ENCODE measurements at places on chromosomes 5 and 9.

DNA sequence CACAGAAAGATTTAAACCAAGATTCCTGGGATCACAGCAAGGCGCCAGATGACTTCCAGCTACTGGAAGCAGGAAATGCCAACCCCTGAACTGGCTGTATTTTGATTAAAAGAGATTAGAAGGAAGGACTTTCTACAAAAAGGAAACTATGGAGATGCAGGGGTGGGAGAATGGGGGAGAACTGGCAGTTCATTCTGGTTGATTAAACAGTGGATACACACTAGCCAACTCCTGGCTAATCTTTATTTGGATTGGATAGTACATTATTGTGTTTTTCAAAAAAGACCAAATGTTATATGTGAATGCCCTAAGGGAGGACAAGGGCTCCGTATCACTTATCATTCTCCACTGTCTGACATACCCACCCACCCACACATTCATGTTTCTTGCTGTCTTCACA is 93.2 kb downstream of the CDO1 start:
- no peak for DNase-seq

DNA sequence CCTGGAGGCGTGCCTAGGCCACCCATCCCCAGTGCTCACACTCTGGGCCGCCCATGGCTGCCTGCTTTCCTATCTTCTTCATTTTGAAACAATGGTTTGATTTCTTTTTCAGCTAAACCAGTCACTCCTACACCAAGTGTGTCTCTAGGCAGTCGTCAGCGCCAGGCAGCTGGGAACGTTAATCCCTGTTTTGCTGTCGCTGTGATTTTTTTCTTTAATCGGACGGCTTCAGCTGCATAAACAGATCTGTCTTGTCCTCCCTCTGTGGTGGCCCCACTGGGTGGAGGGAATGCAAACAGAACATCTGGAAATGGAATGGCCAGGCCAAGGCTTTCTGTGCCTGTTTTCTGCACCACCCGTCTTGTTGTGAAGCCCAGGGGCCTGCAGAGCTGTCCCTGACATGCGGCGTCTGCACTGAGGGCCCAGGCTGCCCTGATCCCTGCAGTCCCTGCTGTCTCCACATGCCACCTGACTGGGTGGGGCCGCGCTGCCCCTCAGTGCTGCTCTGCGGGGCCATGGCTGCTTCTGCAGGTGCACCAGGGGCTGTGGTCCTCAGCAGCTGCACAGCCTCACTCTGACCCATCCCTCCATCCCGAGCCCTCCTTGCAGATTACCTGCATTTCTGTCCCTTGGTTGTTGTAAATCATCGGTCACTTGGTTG is 51.5 kb downstream of the WNK2 start:
- no peak for DNase-seq

GRCh38 chr9:98134702-98135557 is 15.9 kb upstream of the TRIM14 start:
- no peak for DNase-seq

DNA sequence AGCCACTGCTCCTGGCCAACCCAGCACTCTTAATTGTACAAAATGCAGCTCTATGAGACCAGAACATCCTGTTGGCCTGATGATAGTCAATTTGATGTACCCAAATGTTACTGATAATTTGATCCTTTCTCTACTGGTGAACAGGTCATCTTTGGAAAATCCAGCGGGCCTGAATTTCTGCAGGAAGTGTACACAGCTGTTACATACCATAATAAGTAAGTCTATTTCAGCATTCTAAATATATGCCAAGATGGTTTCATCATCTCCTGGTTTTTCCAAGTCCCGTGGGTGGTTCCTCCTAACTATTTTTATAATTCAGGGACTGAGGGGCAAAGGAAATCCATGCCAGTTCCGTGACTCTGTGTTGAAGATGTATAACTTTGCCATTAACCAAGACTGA is 155.4 kb downstream of the DOCK8 start:
- DNase-seq, result no peak

- no peak for DNase-seq
These were observed 1228.0 kb upstream of the C9orf72 start for GRCh38 chr9:28801144-28801799.

- no peak for DNase-seq
These were observed 43.3 kb downstream of the ACTL7B start for GRCh38 chr9:108812396-108813025.

DNA sequence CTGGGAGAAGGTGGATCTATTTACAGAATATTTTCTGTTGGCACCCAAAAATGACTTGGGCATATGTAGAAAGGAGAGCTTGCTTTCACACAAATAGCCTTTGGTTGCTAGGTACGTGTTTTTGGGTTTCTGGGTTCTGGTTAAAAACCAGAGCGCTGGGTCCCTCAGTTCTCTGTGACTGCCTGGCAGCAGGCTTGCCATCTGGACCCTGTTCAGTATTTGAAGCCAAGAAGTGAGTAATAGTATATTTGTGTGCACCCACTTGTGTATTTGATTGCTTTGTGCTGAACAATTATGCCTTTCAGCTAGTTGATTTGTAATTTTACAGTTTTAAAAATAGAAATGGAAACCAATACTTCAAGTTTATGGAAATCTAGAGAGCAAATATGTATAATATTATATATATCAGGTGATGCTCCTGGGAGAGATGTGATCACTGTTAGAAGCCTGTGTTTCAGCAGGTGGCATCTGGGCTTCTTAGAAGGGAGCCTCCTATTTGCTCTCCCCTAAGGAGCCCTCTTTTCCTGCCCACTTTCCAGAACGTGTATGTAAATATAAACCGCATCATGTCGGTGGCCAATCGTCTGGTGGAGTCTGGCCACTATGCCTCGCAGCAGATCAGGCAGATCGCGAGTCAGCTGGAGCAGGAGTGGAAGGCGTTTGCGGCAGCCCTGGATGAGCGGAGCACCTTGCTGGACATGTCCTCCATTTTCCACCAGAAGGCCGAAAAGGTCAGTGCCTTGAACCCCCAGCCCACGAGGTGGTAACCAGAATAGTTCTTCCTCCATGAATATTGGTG is 153.6 kb downstream of the TRIO start:
- DNase-seq, result no peak

DNA sequence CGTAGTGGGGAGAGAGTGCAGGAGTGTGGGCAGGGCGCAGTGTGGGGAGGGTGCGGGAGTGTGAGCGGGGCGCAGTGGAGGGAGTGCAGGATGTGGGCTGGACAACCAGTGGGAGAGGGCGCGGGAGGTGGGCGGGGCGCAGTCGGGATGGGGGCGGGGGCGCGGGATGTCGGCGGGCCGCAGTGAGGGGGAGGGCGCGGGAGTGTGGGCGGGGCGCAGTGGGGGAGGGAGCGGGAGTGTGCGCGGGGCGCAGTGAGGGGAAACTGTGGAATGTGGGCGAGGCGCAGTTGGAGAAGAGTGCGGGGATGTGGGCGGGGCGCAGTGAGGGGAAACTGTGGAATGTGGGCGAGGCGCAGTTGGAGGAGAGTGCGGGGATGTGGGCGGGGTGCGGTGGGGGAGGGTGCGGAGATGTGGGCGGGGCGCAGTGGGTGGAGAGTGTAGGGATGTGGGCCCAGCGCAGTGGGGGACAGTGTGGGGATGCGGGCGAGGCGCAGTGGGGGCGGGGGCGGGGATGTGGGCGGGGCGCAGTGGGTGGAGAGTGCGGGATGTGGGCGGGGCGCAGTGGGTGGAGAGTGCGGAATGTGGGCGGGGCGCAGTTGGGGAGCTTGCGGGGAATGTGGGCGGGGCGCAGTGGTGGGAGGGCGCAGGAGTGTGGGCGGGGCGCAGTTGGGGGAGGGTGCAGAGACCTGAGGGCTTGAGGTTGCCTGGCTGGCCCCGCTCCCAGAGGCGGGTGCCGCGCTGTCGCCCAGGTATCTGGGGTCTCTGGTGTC is at the start of gene NXNL2:
NXNL2 (plus strand) TSS at position 723 of the 770 bp plus-strand sequence. CDS start 257 bp downstream, outside the sequence.
- DNase-seq, result no peak

DNA sequence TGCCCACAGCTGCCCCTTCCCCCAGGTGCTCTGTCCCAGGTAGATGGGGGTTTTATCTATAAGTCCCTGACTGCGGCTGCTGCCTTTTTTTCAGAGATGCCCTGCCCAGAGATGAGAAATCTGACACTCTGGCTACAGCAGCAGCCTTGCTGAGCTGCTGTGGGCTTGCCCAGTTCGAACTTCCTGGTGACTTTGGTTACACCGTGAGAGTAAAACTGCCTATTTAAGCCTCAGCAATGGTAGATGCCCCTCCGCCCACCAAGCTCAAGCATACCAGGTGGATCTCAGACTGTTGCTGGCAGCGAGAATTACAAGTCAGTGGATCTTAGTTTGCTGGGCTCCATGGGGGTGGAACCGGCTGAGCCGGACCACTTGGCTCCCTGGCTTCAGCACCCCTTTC is 56.8 kb downstream of the MINAR2 start:
- no peak for DNase-seq

GRCh38 chr5:80041527-80041926 is 6.4 kb downstream of the THBS4 start:
- no peak for DNase-seq

DNA sequence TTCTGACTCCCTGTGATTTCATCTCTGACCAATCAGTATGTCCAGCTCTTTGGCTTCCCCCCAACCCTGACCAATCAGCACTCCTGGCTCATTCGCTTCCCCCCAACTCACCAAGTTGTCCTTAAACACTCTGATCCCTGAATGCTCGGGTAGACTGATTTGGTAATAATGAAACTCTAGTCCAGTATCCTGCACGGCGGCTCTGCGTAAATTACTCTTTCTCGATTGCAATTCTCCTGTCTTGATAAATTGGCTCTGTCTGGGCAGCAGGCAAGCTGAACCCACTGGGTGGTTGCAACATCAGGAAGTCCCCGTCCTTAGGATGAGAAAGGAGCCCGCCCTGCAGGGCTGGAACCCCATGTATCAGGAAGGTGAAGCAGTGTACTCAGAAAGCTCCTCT is 10.4 kb downstream of the FCN2 start:
- DNase-seq, result no peak

DNA sequence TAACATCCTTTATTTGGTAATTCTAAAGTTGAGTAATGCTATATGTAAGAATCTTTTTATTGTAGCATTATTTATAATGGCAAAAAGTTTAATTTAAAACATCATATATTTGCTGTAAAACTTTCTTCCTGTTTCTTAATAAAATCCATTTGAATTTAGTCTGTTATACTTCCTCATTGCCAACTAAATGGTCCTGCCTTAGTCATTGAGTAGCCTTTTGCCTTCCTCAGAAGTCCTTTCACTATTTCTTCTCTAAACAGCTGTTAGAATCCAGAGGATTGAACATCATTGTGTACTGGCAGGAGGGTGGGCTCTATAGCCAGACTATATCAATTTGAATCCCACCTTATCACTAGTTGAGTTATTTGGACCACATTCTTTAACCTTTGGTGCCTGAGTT is 11.0 kb downstream of the SLC44A1 start:
- no peak for DNase-seq

- no peak for DNase-seq
These were observed 65.1 kb downstream of the NREP start for GRCh38 chr5:111691914-111692313.

DNA sequence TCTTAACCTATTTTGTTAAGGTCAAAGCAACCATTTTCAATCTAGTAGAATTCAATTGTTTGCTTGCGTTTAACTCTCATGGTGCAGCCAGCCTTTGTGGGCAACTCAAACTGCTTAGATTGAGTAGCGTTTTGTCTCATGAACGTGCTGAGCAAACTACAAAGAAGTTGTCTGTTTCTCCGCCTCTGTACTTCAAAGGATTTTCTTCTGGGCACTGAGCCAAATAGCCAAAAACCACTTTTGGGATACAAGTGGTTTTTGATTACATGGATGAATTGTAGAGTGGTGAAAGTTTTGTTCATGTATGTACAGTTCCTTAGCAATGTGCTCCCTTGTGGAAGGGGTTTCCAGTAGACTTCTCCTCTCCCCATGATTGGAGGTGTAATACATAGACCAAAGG is 122.9 kb downstream of the CFAP90 start:
- no peak for DNase-seq

- no peak for DNase-seq
These were observed 8.0 kb upstream of the INIP start for GRCh38 chr9:112725961-112726360.

GRCh38 chr5:115243412-115243811 is 19.3 kb downstream of the PGGT1B start:
- DNase-seq, result no peak

DNA sequence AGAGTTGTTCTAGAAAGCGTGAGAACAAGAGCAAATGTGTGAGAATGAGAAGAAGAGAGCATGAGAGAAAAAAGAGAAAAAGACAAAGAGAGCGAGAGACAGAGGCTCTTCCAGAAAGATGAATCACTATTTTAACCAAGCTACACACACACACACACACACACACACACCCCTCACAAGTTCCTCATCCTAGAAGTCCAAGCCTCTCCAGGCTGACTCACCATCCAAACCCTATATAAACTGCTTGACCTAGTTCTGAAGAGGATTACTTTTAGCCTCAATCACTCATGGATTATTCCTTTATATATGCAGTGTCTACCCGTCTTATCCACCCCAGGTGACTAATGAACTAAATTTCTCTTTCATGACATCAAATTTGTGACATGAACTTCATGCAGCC is 37.6 kb downstream of the C9orf57 start:
- DNase-seq, result no peak

- no peak for DNase-seq
These were observed 14.2 kb upstream of the LARP1 start for GRCh38 chr5:154740957-154741356.

- DNase-seq, result no peak
These were observed 14.5 kb upstream of the AUH start for GRCh38 chr9:91376239-91376638.

DNA sequence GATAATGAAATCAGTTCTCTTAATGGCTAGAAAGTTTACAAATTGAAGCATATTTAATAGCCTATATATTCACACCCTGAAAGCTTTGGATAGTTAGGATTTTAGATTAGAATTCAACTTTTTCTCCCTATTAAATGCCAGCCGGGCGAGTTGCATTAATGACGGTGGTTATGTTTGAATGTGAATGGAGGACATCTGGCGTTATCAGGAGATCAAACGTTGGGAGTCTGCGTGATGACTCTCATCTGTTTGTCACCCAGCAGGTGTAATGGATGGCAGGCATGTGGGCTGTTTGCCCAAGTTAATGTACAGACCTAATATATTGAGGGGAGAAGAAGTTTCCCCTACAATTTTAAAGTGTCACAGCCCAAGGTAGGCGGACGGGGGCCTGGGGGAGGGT is 1227.7 kb upstream of the WWC1 start:
- no peak for DNase-seq

- DNase-seq, result no peak
These were observed 246.5 kb upstream of the ATP10B start for GRCh38 chr5:161098516-161098915.

- no peak for DNase-seq
These were observed 55.1 kb upstream of the ZNF608 start for GRCh38 chr5:124801551-124801950.

GRCh38 chr5:110105692-110106091 is 416.0 kb downstream of the MAN2A1 start:
- no peak for DNase-seq
